Kidney (tissue), 22 donors: ENCODE measurements at places on chromosomes 3 and 15. TPM values are rescaled to one million over a fixed set of nuclear protein-coding genes. Genes with fewer than 3 reads are reported as not detected.
A peak's percentile ranks its signal among the peaks of the same experiment; 100 is the strongest.

IL17RE gene
- total RNA-seq = 8.5 TPM

CNTN6 gene
- total RNA-seq = 0.25 TPM

DNA sequence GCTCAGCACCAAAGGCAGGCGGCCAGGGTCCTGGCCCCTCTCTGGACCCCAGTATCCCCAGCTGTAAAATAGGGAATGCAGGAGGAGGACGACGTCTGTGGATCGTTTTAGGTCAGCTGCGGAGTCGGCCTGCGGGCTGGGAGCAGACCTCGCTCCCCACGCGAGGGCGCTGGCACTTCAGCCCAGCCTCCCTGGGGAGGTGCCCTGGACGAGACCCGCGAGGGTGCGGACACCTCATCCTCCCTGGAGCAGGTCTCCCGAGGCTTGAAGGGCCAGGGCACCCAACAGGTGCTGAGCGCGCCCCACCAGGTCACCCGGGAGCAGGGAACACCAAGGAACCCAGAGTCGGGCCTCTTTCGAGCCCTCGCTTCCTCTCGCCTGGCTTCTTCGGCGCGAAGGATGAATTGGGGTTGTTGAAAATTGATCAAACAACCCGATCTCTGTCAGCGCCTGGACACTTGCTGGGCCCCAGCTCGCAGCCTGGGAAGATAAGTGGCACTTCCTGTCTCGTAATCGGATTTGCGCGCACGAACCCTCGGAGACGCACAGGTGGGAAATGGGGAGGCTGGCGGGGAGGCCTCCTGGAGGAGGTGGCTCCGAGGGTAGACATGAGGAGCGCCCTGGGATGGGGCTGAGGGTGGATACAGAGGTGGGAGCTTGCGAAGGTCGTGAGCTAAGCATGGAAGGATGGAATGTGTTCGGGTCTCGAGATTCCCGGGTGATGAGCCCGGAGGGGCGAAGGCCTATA, 588 bp upstream of the VIPR1 start:
- H3K36me3 ChIP-seq = no peaks in the 10 kb centered on the region
- peaks cover 7% of the 10 kb centered on the region for H3K27me3 ChIP-seq
- H3K4me3 ChIP-seq = peak overlapping the region; percentile 67

ADGRG7 gene
- total RNA-seq = not detected

- H3K27me3 ChIP-seq = no peaks in the 10 kb centered on the region
- H3K36me3 ChIP-seq = no peaks in the 10 kb centered on the region
- no peak overlapping the region for H3K4me3 ChIP-seq
Measured at GRCh38 chr3:21328711-21329390, 422.2 kb downstream of the ZNF385D start.

SAMD7 gene
- not detected for total RNA-seq

- DNase-seq = no peak
- no peaks in the 10 kb centered on the region for H3K27me3 ChIP-seq
- no peak overlapping the region for H3K4me3 ChIP-seq
- H3K36me3 ChIP-seq = no peaks in the 10 kb centered on the region
Measured at GRCh38 chr15:67201136-67201535, 53.3 kb downstream of the AAGAB start.

- no peak overlapping the region for H3K27ac ChIP-seq
- no peaks in the 10 kb centered on the region for H3K36me3 ChIP-seq
- no peak for DNase-seq
- H3K27me3 ChIP-seq = no peaks in the 10 kb centered on the region
Measured at GRCh38 chr15:40045572-40046217, 6.7 kb upstream of the SRP14 start.

- no peak for DNase-seq
- H3K4me1 ChIP-seq = no peaks in the 10 kb centered on the region
- no peak overlapping the region for H3K27ac ChIP-seq
- H3K27me3 ChIP-seq = no peaks in the 10 kb centered on the region
- no peak overlapping the region for H3K4me3 ChIP-seq
Measured at GRCh38 chr3:135760581-135760980, 204.9 kb upstream of the PPP2R3A start.

CGGBP1 gene
- 66.1 TPM for total RNA-seq
